GOT3 (cell line): ENCODE measurements at places on chromosomes 5 and 9.

- no peak for DNase-seq
Observed at GRCh38 chr5:76579166-76579937, 43.9 kb downstream of the F2RL2 start.

DNA sequence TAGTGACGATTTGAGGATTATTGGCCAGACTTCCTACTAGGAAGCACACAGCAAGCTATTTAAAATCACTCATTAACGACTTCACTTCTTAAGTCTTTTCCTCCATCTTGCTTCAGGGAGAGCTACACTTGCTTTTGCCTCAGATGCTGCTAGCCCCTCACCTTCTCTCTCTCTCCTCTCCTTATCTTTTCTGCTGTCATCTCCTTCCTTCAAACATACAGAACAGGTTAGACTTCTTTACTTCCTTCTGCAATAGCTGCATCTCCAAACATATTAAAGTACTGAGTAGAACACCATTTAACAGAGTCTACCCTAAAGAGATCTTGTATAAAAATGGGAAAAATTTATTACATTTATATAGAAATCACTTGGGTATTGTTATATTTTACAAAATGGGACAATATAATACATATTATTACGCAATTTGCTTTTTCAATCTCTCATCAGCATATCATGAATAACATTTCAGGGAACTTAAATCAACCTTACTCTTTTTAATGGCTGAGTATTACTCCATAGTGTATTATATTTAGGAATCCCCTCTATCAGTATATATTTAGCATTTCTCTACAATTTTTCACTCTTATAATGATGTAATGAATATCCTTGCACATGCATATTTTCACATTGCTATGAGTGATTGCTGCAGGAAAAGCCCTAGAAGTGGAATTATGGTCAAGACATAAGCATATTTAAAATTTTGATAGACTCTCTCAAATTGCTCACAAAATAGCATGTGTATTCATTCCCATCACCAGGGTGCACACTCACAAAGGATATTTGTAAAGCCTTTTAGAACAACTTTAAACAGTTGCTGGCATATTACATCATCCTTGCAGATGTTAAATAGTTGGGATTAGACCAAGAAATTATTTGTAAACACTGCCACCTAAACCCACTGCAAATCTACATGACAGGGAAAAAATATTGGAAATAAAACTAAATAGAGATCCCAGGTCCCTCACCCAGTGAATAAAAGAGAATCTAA is 164.5 kb upstream of the NFIB start:
- no peak for DNase-seq

DNA sequence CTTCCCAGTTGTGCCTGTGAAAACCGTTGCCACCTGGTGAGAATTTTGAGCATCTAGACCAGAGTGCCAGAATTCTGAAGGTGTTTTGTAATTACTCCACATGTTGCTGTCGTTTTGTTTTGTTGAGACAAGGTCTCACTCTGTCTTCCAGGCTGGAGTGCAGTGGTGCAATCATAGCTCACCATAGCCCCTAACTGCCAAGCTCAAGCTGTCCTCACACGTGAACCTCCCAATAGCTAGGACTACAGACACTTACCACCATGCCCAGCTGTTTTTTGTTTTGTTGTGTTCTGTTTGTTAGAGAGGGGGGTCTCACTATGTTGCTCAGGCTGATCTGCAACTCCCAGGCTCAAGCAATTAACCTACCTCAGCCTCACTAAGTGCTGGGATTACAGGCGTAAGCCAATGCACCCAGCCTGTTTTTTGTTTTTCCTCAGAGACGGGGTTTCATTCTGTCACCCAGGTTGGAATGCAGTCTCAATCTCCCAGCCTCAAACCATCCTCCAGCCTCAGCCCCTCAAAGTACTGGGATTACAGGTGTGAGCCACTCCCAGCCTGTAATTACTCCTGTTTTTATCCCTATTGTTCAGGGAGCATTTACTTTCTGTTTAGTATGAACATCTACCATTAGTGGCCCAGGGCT is 121.1 kb upstream of the DMRT1 start:
- DNase-seq, result no peak

DNA sequence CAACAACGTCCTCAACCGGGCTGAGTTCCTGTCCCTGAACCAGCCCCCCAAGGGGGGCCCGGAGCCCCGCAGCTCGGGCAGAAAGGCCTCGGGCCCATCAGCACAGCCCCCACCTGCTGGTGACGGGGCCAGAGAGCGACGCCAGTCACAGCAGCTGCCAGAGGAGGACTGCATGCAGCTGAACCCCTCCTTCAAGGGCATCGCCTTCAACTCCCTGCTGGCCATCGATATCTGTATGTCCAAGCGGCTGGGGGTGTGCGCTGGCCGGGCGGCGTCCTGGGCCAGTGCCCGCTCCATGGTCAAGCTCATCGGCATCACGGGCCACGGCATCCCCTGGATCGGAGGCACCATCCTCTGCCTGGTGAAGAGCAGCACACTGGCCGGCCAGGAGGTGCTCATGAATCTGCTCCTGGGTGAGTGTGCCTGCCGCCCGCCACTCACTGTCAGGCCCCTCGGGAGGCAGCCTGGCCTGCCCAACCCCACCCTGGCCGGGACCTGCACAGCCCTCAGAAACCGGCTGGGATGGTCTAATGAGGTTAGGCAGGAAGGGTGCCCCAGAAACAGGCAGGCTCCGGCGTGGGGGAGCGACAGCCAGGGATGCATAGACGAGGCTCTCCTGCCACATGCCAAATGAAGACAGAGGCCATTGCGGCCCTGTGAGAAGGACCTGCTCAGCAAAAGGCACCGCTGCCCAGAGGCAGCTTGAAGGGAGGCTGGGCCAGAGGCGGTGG is 678 bp downstream of the PLPP7 start:
- no peak for DNase-seq

- DNase-seq, result no peak
Observed at GRCh38 chr5:73968729-73969128, 342.7 kb downstream of the ARHGEF28 start.

DNA sequence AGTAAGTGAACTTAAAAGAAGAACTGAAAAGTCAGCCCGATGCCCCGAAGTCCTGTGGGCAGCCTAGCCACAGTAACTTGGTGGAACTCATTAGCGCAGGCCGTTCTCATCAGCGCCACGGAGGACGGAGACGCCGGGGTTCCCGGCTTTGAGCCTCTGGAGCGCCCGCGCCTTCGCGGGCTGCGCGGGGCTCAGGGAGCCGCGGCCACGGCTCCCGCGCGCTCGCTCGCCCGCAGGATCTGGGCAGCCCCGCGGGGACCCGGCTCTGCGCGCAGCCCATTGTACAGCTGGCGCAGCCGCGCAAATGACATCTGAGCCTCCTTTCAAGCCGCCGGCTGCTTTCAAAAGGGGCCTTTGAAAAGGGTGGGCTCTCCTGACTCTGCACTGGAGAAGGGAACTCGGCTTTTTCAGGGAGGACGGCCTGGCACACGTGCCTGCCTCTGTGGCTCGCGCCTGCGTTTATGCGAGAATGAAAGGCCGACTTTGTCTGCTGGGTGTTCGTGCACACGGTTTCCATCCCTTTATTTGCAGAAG is 40.7 kb downstream of the TLR4 start:
- no peak for DNase-seq
